ENCODE measurements at places on chromosomes 6 and 20. TPM values are rescaled to one million over a fixed set of nuclear protein-coding genes. Genes with fewer than 3 reads are reported as not detected.
A peak's percentile ranks its signal among the peaks of the same experiment; 100 is the strongest.

SIRPD gene
- total RNA-seq, result not detected

TP53INP2 gene
- 3.8 TPM for total RNA-seq

- no peak for DNase-seq
Observed at GRCh38 chr20:19882446-19882845, 124.4 kb downstream of the RIN2 start.

- no peak for DNase-seq
Observed at GRCh38 chr6:16118825-16119224, 10.1 kb upstream of the MYLIP start.

- no peak for DNase-seq
Observed at GRCh38 chr6:44514085-44514484, 126.6 kb downstream of the CDC5L start.

DNA sequence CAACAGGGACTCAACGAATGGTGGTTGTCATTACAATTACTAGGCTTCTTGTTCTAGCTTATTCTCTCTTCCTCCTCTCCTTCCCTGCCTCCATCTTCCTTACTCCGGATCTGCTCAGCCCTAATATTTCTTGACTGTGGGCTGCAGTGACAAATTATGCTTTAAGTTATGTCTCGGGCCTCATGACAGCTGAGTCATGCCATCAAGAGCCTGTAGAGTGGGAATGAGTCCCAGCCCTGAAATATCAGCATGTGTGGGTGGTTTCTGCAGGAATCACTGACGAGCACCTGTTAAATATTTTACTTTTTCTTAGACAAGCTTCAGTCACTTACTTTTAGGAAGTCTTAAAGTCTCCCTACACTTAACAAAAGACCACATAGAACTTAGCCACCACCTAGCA lies 83.1 kb upstream of the CBLN4 start:
- DNase-seq, result no peak

SCUBE3 gene
- total RNA-seq, result 1.6 TPM

- no peak for DNase-seq
Observed at GRCh38 chr6:143578054-143578453, 66.5 kb upstream of the FUCA2 start.

DNA sequence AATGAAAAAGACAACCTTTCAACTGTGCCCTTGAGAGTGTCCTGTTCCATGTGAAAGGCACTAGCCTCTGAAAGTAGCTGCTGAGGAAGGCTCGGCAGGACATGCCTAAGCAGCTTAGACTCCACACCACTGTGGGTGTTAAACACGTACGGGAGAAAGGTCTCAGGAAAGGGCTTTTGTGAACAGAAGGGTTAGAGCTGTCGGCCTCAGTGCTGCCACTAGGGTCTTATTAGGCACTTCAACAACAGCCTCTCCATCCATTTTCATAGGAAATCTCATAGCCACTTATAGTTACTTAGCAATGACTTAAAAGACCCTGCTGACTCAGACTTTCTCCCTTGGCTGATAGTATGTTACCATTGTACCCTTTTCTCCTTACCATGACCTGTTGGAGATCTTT lies 662.8 kb downstream of the TBC1D32 start:
- peak; percentile 40 for DNase-seq

- DNase-seq, result no peak
Observed at GRCh38 chr20:57525328-57526086, 567 bp upstream of the CTCFL start.

GRCh38 chr6:67815623-67816022 lies 819.5 kb upstream of the ADGRB3 start:
- no peak for DNase-seq

DNA sequence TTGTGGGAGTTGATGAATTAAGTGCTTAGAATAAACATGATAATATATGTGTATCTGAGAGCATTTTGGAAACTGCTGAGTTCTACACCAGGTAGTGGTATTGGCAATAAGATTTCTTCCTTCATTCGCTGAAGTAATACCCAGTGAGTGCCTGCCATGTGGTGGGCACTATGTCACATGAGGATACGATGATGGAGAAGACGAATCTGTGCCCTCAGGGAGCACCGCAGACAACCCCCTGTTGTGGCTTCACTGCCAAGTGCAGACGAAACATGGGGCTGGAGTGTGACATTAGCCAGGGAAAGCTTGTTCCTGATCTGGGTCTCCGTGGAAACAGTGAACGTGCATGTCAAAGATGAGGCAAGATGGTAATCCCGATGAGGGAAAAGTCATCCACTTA lies 7.9 kb downstream of the ZNF76 start:
- DNase-seq, result no peak

DNA sequence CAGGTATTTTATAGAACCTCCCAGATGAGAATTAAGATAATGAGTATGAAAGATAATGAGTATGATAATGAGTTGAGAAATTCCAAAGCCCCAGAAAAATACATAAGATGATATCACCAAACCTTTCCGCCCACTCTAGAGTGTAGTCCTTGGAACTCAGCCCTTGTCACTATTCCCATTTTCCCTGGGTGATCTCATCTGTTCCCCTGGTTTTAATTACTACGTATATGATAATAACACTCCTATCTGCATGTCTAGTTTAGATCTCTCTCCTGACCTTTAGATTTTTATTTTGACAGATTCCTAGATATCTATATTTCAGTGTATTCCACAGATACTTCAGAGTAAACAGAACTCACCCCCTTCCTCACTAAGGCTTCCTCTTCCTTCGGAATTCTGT lies 51.0 kb upstream of the ASIP start:
- no peak for DNase-seq

DNA sequence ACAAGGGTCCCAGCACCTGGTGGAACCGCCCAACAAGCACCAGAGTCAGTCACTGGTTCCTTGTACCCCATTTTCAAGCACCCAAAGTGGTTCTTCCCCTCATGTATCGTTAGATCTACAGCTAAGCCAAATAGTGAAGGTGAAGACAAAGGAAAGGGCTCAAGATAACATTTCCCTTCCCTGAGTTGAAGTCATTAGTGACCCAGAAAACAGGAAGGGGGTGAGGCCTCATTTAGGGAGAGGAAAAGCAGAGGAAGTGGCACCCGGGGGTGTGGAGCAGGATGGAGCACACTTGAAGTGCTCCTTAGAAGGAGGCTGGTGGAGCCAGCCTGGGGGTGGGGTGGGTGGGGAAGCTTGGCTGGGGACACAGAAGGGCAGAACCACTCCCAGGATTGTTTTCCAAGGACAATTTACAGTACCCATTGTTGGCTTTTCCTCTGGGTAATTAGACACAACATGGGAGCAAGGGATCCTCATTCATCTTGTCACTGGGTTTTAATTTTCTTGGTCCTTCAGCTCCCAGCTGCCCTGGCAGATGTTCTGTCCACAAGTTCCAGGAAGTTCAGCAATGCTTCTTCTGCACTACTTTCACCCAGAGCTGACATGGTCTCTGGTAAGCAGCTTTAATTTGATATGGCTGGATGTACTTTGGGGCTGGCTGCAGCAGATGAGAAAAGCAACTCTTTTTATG lies 73.3 kb upstream of the CD93 start:
- no peak for DNase-seq

BMP2 gene
- total RNA-seq, result 1.2 TPM

DNA sequence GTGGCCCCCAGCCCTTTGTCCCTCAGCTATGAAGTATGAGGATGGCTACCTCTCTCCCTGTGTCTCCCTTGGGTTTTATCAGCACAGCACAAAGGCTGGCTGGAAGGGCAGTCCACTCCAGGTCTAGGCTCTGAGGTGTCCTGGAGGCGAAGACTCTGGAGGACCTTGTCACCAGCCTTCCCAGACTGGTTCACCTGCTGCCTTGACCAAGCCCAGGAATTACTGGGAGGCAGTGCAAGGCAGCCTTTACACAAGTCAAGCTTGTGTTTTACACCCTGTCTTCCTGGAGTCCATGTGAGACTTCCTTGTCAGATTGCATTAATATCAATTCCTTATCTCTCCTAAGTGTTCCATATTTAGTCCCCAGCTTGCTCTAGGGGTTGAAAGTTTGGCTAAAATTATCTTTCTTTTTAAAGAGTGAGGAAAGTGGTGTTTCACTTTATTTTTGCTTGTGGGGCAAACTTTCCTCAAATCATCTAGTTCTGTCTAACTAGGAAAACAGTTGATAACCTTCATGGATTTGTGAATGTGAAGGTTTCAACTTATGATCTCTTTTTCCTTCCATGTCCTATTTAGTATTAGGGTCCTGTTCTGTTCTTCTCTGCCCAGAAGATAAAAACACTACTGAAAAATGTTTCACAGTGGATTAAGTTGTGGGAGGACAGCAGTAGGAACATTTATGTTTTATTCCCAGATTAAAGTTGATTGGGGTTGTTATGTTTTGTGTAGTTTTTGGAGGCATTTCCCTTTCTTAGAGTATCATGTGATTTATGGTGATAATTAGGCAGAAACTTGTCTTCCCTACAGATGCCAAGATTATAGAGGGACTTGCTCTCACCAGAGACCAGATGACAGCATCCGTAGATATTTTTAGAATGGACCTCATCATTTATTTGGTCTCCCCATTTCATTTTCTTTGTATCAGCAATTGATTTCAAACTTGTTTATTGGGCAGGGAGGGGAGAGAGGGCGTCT lies 114.8 kb downstream of the FOXO3 start:
- no peak for DNase-seq

COL11A2 gene
- 4.4 TPM for total RNA-seq

GRCh38 chr6:165451838-165452237 lies 142.4 kb upstream of the C6orf118 start:
- DNase-seq, result no peak

DNA sequence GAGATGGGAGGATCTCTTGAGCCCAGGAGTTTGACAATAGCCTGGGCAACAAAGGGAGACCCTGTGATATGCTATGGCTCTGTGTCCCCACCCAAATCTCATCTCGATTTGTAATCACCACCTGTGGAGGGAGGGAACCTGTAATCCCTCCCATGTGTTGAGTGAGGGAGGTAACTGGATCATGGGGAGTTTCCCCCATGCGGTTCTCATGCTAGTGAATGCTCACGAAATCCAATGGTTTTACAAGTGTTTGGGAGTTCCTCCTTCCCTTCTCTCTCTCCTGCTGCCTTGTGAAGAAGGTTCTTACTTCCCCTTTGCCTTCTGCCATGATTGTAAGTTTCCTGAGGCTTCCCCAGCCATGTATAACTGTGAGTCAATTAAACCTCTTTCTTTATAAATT lies 3.4 kb downstream of the NUDT3 start:
- no peak for DNase-seq

- no peak for DNase-seq
Observed at GRCh38 chr6:83086751-83087150, 19.3 kb downstream of the DOP1A start.

- DNase-seq, result peak; percentile 42
Observed at GRCh38 chr6:138162111-138162954, 594 bp downstream of the ARFGEF3 start.

GSTA3 gene
- total RNA-seq, result not detected

DNA sequence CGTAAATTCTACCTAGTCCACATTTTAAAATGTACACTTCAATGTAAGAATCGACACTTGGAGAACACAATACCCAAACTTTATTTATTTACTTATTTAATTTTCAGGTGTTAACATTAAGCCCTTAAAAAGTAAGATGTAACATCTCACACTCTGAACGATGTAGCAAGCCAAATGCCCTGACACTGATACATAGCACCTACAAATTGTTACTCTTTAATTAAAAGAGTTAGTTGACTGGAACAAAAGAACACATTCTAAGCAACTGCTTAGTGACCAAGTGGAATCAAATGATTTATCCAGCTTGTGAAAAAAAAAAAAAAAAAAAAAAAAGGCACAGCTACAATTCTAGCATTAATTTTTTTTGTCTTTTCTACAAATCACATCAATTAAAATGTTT lies 292.1 kb upstream of the THEMIS start:
- no peak for DNase-seq

MAP7 gene
- 59.1 TPM for total RNA-seq

DNA sequence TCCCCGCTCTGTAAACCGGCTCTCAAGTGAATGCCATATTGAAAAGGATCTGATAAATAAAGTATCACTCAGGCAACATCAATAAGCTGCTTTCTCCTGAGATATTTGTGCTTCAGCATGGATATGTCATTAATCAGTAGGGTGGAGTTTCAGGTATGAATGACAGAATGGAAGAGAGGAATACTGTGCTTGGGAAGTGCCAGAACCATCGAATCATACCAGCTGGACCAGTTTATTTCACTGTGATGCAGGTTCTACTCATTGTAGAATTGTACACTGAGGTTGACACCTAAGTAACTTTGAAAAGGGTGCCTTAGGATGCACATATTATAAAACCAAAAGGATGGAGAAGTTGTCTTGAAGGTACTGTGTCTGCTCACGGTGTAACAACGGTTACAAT lies 17.9 kb upstream of the TBC1D7 start:
- no peak for DNase-seq

DNA sequence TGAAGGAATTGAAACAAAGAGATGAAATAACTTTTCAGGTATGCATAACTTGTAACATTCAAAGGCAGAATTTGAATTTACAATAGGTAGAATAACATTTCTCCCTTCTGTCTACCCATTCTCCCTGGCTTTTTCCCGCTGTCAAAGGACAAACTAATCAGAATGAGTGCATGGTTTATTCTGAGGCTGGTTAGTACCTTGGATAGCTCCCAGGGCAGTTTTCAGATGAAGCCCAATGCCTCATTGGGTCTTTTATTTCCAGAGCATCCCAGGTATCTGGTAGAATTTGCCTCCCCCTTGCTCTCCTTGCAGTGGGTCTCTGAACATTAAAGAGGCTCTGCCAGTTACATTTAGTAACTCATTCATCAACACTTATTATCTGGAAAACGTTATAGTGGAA lies 665.5 kb downstream of the BCKDHB start:
- peak; percentile 26 for DNase-seq

DNA sequence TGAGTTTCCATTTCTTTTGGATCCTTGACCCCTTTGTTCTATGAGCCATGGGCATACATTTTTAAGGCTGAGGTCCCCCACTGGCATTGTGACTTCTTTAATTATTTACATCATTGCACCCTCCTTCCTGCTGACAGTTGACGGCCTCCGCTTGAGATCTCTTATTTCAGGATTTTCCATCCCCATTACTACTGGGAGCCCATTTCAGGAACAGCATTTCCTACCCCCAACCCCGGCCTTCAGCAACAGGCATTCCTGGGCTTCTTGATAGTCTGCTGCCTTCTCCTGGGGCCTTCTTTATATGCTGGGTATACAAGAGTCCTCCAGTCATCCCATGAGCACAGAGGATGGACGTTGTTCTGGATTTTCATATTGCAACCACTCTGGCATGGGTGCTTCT lies 3.8 kb downstream of the ULBP1 start:
- no peak for DNase-seq

DNA sequence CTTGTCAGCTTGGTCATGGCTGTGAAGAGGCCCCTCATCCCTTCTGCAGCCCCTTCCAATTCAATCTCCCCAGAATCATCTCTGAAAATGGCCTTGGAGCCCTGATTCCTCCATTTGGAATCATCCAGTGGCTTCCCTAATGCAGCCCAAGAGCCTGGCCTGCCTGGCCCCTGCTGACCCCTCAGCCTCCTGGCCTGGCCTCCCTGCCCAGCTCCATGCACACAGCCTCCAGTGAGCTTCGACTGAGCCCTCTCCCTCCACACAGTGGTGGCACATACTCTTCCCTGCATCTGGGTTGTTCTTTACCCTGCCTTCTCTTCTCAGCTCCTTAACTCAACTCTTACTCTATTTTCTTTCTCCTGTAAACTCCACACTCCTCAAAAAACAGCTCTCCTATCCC lies 120.9 kb downstream of the ANKRD60 start:
- DNase-seq, result no peak

PRSS35 gene
- 3.1 TPM for total RNA-seq

RNF5 gene
- total RNA-seq, result 111 TPM

TPMT gene
- 13.5 TPM for total RNA-seq

GRCh38 chr20:48601798-48602197 lies 226.0 kb downstream of the PREX1 start:
- DNase-seq, result no peak

LPA gene
- 0.60 TPM for total RNA-seq

- no peak for DNase-seq
Observed at GRCh38 chr6:87382861-87383260, 24.9 kb upstream of the CFAP206 start.

DEFB132 gene
- not detected for total RNA-seq
